ENCODE measurements at places on chromosomes 3 and 15.
A peak's percentile ranks its signal among the peaks of the same experiment; 100 is the strongest.

GRCh38 chr3:10457560-10457959 lies 47.8 kb downstream of the ATP2B2 start:
- DNase-seq, result no peak

DNA sequence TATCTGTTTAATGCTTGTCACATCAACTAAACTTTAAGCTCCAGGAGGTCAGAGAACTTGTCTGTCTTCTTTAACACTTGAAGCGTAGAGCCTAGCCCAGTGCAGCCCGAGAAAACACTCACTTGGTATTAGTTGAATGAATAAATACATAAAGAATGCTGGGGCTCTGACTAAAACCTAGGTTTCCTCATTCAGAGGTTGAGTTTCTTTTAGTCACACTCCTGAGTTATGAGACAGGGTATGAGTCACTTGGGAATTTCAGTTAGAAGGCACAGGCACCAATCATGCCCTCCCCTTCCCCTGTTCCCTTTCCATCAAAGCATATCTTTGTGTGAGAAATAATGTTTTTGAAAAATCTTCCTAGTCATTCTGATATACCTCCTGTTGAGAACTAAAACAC lies 589.8 kb upstream of the DPPA4 start:
- peak; percentile 85 for DNase-seq

- peak; percentile 82 for DNase-seq
Measured at GRCh38 chr3:30659270-30660130, 53.1 kb downstream of the TGFBR2 start.

DNA sequence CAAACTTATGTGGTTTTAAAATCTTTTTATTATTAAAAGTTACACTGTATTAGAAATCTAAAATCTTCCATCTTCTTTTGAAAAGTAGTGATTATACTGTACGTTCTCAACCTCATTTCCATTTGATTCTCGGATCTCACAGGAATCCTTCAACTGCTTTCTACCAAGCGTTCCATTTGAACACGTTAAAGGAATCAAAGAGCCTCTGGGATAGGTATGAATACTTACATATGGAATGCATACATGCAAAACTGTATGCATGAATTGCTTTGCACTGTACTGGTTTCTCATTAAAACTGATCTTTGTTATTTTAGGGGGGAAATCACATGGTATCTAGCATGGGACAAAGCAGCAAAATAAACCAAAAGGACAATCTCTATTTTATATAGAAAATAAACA lies 14.8 kb downstream of the TSC22D2 start:
- DNase-seq, result no peak

DNA sequence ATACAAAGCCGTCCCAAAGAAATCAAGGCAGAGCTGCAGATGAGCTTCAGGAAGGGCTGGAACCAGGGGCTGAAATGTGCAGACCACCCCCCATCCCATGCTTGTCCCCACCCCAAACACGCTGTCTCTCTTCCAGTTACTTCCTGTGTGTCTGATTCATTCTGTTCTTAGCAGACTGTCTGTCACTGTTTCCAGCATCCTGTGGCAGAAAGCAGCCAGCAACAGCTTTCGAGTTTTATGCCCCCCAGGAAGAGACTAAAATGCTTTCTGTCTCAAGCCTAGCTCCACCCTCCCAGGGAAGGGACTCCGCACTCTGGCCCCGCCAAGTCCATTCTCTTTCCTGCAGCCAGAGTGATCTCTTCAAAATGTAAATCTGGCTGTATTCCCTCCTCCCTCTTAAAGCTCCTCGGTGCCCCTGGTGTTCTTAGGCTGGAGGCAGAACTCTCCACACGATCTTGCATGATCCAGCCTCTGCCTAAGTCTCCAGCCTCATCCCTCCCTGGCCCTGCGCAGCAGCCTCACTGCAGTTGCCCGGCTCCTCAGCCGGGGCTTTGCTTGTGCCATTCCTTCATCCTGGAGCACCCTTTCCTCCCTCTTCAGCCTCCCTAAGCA lies 41.5 kb downstream of the HRH1 start:
- DNase-seq, result peak; percentile 51

DNA sequence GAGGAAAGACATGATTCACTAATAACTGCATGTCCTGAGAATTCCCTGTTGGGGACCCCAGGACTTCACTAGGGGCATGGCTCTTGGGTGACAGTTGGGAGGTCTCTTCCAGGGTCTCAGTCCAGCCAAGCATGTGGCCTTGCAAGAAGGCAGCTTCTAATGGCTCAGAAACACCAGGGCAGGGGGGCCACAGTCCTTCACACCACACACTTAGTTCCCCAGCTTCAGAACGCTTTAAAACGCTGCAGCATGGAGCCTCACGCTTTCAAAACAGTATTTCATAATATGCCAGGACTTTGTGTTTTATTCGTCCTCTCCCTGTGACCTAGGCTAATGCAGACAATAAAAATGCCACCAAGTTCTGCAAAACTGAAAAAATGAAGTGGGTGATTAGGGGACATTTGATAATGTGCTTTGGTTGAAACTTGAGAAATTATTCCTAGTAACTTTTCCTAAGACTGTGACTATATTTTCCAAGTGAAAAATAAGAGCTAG lies 48.4 kb upstream of the LIMD1 start:
- DNase-seq, result no peak

DNA sequence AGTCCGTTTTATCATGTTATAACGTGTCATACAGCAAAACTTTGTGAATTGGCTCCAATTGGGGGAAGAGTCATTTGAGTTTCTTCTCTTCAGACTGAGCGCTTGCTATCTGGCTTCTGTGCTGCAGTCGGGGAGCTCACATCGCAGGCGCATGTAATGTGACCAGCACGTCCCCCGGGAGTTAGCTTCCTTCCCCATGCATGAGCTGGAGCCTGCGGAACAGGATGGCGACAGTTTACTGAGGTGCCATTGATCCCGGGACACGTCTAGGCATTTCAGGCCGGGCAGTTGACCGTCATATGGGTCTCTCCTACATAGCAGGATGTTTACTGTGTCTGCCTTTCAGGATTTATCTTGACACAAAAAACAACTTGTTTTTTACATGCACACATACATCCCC lies 44.8 kb downstream of the CMTM8 start:
- no peak for DNase-seq

DNA sequence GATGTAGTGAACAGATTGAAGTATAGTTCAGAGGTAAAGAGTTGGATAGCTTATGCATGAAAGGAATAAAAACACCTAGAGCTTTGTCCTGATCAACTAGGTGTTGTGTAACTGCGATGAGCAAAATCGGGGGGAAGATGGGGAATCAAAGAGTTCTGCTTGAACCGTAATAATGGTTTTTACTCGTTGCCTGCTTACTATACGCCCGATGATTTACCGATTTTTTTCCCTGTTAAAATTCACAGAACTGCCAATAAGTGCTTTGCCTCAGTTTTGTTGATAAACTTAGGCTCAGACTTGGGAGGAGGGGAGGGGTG lies 783 bp upstream of the DNAJB11 start:
- DNase-seq, result no peak

DNA sequence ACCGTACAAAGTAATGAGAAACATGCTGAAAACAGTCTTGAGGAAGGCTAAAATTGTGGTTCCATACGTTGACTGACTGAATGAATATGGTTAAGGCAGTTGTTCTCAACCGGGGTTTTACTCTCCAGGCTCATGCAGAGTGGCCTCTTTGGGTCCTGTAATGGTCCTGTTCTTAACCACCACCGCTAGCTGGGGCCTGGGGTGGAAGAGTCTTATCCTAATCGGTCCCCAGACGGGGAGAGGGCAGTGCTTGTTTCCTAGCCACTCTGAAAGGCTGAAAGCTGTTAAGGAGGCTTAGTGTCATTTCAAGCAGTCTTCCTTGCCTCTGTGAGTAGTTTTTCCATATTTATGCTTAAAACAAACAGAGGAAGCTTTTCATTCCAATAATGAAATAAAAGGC lies 32.0 kb downstream of the SELENOT start:
- DNase-seq, result no peak

- DNase-seq, result no peak
Measured at GRCh38 chr3:194056731-194057415, 79.1 kb upstream of the HES1 start.

GRCh38 chr3:119639494-119640350 lies 20.7 kb downstream of the POPDC2 start:
- DNase-seq, result no peak

DNA sequence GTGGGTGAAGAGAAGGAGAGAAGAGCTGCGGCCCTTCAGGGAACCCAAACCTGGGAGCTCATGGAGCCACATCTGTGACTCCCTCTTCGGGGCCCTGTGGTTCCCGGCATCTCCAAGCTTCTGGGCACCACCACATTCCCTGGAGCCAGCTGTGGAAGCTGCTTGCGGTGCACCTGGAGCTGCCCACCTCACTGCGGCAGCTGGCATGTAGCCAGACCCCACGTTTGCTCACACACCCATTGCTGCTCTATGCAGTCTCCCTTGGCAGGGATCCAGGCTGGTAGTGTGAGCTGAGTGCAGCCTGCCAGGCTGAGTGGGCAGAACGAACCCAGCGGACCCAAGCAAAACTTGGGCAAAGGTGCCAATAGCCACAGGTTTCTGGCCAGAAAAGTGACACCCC lies 16.8 kb upstream of the PLA2G4E start:
- DNase-seq, result no peak

DNA sequence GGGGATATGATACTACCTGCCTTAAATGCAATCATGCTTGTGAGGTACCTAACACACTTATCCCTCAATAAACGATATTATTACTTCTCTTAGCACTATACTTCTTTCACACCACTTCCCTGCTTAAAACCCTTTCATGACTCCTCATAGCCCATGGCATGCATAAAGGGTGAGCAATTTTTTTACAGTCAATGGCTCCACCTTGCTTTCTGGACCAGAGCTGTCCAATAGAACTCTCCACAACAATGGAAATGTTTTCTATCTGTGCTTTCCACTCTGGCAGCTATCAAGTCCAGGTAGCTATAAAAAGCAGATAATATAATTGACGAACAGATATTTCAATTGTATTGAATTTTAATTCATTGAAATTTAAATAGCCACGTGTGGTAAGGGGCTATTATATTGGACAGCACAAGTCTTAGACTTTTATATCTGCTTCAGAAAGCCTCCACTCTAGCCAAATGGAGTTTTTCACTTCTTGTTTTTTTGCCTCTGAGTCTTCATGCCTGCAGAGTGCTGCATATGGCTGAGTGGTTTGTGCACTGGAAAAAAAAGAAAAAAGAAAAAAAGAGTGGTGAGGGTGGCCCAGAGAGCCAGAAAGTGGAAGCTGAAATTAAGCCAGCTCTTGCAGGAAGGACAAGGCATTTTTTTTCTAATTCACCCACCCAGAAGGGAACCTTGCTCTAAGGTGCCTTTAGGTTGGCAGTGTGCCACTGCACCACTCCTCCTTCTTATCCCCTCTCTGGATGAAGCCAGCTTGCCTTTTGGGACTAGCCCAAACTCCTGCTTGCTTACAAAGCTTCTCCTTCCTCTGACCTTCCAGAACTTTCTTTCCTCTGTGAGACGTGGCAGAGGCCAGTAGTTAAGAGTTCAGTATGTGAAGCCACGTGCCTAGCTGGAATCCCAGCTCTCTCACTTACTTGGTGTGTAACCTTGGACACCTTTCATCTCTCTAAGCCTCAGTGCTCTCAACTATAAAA lies 239.0 kb upstream of the LRTM1 start:
- DNase-seq, result no peak

DNA sequence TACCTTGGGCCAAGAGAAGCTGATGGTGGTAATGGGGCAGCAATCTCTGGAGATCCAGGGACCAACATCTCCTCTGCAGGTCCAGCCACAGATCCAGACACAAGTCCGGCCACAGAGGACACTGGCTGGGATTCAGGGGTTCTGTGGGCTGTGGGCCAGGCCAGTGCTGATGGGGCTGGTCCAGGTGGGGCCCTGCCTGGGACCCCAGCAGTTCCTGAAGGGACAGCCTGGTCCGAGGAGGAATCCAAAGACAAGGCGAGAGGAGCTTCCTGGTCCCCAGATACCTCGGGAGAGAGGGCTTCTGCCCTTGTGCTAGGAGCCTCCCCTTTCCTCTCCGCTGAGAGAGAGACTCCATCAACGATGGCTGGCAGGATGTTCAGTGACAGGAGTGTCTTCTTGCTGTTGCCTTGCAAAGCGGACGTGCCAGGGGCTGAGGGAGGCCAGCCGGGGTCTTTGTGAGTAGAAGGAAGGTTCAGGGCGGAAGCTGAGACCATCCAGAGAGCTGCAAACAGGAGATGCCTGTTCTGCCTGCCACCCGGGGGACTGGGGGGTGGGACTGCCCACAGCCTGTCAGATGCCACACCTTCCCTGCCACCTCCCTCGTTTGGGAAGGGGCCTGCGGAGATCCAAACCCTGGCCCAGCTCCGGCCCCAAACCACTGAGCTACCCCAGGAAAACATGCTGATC lies 24.5 kb upstream of the GOLGA6C start:
- DNase-seq, result no peak

- peak; percentile 38 for DNase-seq
Measured at GRCh38 chr15:31262901-31263671, 63.5 kb upstream of the KLF13 start.

- no peak for DNase-seq
Measured at GRCh38 chr3:101509811-101510210, 3.2 kb downstream of the SENP7 start.

- peak; percentile 67 for DNase-seq
Measured at GRCh38 chr3:111691293-111691909, 96.3 kb upstream of the ZBED2 start.

- no peak for DNase-seq
Measured at GRCh38 chr15:40054855-40055575, 16.0 kb upstream of the SRP14 start.

GRCh38 chr15:85616549-85617110 lies 178.1 kb downstream of the KLHL25 start:
- DNase-seq, result peak; percentile 37

- DNase-seq, result peak; percentile 30
Measured at GRCh38 chr3:11498646-11499045, 145.1 kb downstream of the VGLL4 start.

DNA sequence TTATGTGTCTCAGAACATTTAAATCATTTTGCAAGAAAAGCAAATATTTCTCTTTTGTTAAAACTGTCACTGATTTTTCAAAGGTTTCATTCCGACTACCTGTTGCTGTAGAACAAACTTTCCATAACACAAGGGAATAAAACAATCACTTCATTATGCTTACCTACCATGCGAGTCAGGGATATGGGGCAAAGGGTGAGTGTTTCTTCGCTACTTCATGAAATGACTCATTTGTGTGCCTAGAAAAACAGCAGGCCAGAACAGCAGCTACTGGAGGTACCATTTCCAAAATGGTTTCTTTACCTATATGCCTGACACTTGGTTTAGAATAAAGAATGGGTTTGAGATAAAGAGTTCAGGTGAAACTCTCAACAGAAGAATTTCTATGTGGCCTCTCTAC lies 712.5 kb downstream of the PLOD2 start:
- no peak for DNase-seq

GRCh38 chr15:75712668-75713337 lies at the start of gene CSPG4:
TSS of gene CSPG4 (minus strand) at chr15:75712848. CDS start at chr15:75712755, 93 bp downstream.
- DNase-seq, result peak; percentile 90

- DNase-seq, result no peak
Measured at GRCh38 chr3:127597020-127597771, 1.0 kb upstream of the MCM2 start.

GRCh38 chr3:5846261-5846660 lies 658.8 kb downstream of the EDEM1 start:
- no peak for DNase-seq

- DNase-seq, result no peak
Measured at GRCh38 chr3:156378871-156379270, 176.0 kb downstream of the SSR3 start.

GRCh38 chr3:12598890-12599289 lies 42.0 kb downstream of the MKRN2 start:
- no peak for DNase-seq

GRCh38 chr15:63089260-63090043 lies 32.2 kb upstream of the LACTB start:
- peak; percentile 86 for DNase-seq

All from AG20443 (cell line).